Muscle of arm (tissue), 14 donors: ENCODE measurements at places on chromosomes 1 and 21.

- DNase-seq = no peak
Measured at GRCh38 chr21:46118316-46119143, 20.6 kb downstream of the COL6A2 start.

GRCh38 chr21:46498335-46499050 is 39.8 kb downstream of the DIP2A start:
- DNase-seq = no peak

- DNase-seq = no peak
Measured at GRCh38 chr1:224864006-224864405, 65.5 kb upstream of the DNAH14 start.

- DNase-seq = no peak
Measured at GRCh38 chr1:15736892-15737261, 819 bp downstream of the SLC25A34 start.
